Glomerular endothelial cell (primary cell): ENCODE measurements at places on chromosomes 7 and 10. TPM values are rescaled to one million over a fixed set of nuclear protein-coding genes. Genes with fewer than 3 reads are reported as not detected.

The H2BK1 gene
- total RNA-seq: not detected in 2 replicates

The CPA4 gene
- total RNA-seq: 20.2 and 27.7 TPM in 2 replicates

The ELMO1 gene
- 27.9 and 62.2 TPM in 2 replicates for total RNA-seq

The TRPV6 gene
- total RNA-seq: not detected in 2 replicates
